H9 (cell line): ENCODE measurements at places on chromosomes 16 and 17. TPM values are rescaled to one million over a fixed set of nuclear protein-coding genes. Genes with fewer than 3 reads are reported as not detected.

GRCh38 chr17:37492167-37492566 is 2.5 kb downstream of the DUSP14 start:
- DNase-seq = no peak

- no peak for DNase-seq
Observed at GRCh38 chr17:35390663-35391062, 17.2 kb upstream of the SLFN11 start.

DNA sequence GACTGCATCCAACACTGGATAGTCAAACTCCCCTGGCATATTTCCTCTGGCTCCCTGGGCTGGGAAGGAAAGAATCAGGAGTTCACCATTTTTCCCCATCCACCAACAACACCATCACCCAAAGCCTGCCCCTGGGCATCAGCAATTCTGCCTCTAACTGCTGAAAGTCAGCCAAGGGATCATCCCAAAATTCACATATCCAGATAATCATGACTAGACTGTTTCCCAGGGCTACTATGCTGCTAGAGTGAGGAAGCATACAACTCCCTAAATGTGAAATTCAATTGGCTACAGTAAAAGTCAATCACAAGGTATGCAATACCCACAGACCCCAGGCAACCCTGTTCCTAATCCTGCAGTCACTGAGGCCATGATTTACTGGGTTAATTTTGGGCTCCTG is 230.6 kb downstream of the C16orf95 start:
- DNase-seq = no peak

The SLC12A3 gene
- total RNA-seq = not detected in 2 replicates

DNA sequence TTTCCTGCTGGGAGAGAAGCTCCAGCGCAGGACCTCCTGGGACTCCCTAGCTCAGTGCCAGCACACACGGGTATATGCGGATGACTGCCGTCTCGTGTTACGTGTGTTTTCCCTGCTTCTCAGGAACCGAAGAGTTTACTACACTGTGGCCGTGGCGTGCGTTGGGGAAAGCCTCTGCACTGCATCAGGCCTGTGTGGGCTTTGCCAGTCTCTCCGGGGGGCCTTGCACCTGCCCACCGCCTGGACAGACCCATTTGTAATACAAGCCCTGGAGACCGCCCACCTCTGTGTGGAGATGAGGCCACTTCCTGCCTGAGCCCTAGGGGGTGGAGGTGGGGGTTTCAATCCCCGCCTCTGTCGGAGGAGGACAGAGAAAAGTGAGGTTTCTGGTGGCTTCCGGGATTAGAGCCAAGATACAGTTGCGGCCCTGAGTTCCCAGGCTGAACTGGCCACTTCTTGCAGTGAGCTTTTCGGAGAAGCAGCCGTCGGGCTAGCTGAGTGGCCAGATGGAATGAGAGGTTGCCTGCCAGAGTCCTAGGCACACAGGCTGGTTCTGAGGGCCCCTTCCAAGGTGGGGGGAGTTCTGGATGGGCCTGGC is 43.4 kb upstream of the GSE1 start:
- peak; percentile 80 for DNase-seq

GRCh38 chr16:9033125-9033830 is 58.2 kb upstream of the HAPSTR1 start:
- peak; percentile 68 for DNase-seq

DNA sequence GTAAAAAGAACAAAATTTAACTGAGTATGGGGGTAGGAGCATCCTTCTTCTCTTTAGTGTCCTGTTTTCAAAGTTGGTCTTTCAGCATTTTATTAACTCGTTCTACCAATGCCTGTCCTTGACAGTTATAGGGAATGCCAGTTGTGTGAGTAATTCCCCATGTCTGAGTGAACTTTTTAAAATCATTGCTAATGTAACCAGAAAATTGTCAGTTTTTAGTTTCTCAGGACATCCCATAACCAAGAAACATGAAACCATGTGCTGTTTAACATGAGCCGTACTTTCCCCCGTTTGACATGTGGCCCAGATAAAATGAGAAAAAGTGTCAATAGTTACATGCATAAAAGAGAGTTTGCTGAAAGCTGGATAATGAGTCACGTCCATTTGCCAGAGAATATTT is 71.4 kb upstream of the ARL4D start:
- DNase-seq = no peak
